ENCODE measurements at places on chromosomes 3 and 15.

GRCh38 chr3:1792466-1792865, 306.2 kb upstream of the CNTN4 start:
- no peak for DNase-seq

GRCh38 chr15:100493213-100493612, 35.5 kb downstream of the CERS3 start:
- DNase-seq: no peak

- DNase-seq: no peak
Measured at GRCh38 chr3:193548406-193548805, 6.3 kb downstream of the ATP13A4 start.

DNA sequence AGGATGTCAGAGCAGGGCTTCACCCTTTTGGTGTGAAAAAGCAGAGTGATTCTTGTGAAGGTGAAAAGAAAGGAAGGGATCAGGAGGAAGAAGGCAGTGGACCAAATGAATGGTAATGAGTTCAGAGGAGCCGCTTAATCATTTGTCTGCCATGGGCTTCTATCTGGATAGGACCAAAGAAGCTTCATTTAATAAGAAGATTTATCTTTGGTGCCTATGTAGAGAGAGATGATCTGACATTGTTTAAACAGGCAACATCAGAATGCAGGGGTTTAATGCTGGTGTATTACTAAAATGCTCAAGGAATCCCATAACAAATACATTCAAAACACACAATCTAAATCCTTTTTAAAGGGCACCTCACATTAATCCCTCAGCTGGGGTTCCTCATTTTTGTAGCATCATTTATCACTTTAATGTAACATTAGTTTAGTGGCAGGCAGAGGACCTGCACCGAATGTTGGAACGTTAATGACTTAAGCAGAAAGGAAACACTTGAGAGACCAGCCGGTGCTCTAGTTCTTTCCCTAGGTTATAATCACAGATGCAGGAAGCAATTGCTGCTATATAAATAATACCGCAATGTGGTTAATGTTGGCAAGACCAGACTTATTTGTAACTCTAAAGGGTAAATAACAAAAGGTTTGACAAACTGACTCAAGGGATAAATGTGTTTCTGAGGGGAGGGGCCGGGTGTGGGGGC, 27.9 kb upstream of the IL1RAP start:
- peak; percentile 17 for DNase-seq
